Bone marrow (tissue), 2 donors: ENCODE measurements at places on chromosomes 2 and 18.

- no peak for DNase-seq
These were observed 117.5 kb upstream of the TMEM18 start for GRCh38 chr2:794554-795241.

DNA sequence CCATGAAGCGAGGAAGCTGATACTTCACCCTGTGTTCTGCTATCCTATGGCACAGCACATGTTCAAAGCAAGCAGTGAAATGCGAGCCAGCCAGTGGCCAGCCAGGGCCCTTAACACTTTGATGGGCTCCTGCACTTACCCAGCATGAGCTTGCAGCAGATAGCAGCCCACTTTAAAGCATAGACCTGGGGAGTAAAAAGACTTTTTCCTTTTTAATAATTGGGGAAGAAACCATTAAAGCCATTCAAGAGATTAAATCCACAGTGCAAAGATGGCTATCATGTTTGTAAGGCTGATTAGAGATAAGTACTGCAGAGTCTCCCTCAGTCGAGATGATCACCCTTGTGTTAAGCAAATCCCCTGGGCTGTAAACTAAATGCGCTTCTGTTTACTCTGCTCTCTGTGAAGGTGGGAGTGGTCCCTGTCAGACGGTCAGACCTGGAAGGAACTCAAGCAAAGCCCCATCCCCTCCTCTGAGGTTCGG, 15.7 kb downstream of the CCBE1 start:
- DNase-seq = no peak

- DNase-seq = peak; percentile 74
These were observed 35.7 kb upstream of the RAB1A start for GRCh38 chr2:65165558-65165957.

GRCh38 chr2:200446612-200447011, 63.3 kb downstream of the KCTD18 start:
- no peak for DNase-seq

DNA sequence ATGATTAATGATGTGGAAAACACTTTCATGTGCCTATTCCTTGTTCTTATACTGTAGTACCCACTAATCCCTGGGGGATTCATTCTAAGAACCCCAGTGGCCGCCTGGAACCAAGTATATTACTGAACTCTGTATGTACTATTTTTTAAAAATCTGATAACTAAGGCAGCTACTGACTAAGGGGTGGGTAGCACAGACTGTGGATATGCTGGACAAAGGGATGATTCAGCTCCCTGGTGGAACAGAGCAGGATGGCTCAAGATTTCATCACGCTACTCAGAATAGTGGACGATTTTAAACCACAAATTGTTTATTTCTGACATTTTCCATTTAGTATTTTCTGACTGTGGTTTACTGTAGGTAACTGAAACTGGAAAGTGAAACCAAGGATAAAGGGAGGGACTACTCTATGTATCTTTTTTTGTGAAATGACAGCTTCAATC, 41.8 kb upstream of the CDC42EP3 start:
- no peak for DNase-seq

DNA sequence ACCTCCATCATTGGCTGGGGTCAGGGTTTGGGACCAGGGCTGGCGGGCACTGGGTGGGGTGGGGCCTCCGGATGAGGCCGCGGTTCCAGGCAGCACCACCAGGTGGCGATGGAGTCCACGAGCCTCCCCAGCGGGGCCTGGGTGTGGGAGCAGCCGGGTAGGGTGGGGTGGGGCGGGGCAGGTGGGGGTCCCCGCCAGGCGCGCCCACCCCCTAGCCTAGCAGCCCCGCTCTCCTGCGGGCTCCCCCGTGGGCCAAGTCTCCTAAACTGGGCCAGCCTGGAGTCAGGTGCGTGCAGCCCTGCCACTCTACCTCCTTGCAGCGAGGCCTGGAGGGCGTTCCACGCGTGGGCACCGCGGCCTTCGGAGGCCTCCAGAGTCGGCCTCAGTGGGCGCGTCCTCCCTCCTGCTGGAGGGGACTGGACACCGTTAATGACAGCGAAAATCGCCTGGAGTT, 187.5 kb downstream of the TWIST2 start:
- peak; percentile 26 for DNase-seq

DNA sequence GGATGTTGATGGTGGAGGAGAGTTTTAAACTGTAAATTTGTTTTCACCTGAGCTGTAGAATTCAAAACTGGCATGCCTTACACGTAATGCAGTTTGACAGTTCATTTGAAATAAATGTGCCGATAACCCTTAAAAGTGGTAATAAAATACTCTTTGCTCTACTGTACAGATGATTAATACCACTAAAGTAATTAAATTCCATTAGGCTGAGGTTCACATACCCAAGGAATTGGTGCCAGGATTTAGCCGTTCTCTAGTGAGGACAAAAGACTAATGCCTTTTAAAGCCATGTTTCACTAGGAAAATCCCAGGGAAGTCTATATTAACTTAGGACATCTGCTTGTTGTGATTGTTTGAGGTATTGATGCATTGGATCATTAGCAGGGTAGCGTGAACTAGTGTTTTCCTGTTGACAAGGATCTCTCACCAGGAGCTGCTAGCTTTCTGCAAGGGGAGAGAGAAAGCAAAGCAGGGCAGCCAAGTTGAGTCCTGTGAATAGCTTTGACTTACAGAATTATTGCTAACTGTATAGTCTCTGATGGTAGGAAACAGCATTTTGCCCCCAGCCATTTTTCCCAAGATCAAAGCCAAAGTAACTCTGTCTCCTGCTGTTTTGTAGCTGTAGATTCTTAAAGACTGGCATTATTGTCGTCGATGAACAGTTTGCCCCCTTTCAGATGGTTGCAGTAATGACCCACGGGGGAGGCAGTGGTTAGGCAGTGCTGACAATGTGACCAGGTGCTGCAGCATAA, 280.9 kb upstream of the FANCL start:
- DNase-seq = no peak

GRCh38 chr18:49904871-49905555, 91.7 kb upstream of the ACAA2 start:
- no peak for DNase-seq

- no peak for DNase-seq
These were observed 34.9 kb downstream of the OSBPL1A start for GRCh38 chr18:24362757-24363156.

DNA sequence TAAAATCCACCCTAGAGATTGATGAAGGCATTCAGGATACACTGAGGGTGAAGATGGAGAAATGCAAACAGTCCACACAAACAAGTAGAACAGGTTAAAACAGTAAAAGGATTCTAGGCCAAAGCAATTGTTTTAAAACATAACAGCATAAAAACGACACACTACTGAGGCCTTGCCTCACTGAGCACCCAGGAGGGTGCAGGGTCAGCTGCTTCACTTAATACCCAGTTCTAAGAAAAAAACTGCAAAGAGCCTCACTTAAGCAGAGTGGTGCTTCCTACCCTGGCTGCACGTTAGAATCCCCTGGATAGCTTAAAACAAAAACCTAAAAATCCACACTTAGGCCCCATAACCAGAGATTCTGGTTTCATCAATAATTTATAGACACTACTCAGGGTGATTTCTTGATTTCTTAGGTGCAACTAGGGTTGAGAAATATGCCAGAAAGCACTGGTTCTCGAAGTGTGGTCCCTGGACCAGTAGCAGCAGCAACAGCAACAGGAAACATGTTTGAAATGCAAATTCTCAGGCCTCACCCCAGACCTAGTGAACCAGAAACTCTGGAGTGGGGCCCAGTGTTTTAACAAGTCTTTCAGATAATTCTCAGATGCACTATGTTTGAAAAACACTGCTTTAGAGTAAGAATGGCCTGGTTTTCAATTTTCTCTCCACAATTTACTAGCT, 279.1 kb downstream of the ZEB2 start:
- DNase-seq = no peak

- DNase-seq = no peak
These were observed 118.1 kb downstream of the ABCA12 start for GRCh38 chr2:215020283-215020682.

DNA sequence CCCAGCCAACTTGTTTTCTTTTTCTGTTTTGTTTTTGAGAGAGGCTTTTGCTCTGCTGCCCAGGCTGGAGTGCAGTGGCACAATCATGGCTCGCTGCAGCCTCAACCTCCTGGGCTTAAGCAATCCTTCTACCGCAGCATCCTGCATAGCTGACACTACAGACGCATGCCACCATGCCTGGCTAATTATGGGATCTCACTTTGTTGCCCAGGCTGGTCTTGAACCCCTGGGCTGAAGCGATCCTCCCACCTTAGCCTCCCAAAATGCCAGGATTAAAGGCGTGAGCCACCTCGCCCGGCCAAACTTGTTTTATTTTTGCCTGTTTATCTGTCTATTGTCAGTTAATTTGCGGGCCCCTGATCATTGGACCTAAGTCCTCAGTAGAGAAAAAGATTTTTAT, 61.6 kb upstream of the MSH6 start:
- DNase-seq = no peak

DNA sequence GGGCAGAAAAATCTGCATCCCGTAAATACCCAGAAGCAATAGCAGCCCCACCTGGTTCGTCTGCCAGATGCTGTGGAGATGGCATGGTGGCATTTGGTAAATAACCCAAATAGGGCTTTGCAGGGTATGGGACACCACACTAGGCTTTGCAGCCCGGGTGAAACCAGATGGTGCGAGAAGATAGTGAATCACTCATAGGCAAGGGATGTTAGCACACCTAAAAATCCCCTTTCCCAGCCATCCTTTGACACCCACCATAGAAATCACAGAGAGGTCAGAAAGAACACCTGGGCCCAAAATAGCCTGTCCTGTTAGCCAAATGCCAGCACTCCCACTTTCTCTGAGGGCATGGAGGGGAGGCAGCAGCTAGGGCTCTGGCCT, 47.6 kb downstream of the BCL11A start:
- no peak for DNase-seq

DNA sequence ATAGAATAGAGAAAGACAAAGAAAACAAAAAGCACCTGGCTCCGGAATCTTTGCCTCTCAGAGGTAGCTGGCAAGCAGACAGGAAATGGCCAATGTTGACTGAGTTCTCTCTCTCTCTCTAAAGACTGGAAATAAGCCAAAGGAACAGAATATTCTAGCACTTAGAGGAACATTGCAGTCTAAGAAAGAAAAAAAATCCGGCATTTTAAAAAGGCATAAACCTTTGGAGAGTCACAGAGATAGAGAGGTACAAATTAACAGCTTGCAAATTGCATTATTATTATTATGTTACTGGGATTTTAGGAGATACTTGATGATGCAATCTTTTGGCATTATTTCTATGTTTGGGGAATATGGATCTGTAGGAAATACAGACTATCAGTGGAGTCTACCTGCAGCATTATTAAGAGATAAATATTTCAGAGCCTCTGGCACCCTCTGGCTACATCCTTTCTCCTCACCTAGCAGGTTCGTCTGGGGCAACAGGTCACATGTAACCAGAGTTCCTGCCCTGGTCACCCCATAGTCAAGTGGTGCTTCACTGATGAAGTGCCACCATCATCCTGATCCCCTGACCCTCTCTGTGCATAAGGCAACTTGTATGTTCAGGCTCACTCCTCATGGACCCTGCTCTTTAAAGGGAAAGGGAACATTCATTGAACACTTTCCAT, 318.9 kb upstream of the ACVR2A start:
- DNase-seq = no peak

DNA sequence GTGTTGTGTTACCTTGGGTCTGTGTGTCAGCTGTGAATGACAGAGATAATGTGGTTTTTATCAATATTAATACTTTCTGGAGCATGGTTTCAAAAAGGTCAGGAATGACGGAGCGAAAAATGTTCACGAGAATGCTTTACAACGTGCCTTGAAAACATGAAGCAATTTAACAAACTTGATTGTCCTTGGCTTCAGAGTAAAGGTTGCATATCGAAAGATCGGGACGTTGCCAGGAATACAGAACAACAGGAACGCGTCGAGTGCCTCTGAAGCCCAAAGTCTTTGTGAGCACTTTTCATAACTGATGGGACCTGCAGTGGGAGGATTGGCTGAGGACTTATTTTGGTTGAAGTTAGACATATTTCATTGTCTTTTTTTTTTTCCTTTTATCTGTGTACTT, 206.1 kb downstream of the ZNF407 start:
- DNase-seq = no peak
